ENCODE measurements at places on chromosomes 1 and 21. TPM values are rescaled to one million over a fixed set of nuclear protein-coding genes. Genes with fewer than 3 reads are reported as not detected.

GRCh38 chr1:19656780-19657466, 7.8 kb upstream of the HTR6 start:
- DNase-seq, result no peak

DNA sequence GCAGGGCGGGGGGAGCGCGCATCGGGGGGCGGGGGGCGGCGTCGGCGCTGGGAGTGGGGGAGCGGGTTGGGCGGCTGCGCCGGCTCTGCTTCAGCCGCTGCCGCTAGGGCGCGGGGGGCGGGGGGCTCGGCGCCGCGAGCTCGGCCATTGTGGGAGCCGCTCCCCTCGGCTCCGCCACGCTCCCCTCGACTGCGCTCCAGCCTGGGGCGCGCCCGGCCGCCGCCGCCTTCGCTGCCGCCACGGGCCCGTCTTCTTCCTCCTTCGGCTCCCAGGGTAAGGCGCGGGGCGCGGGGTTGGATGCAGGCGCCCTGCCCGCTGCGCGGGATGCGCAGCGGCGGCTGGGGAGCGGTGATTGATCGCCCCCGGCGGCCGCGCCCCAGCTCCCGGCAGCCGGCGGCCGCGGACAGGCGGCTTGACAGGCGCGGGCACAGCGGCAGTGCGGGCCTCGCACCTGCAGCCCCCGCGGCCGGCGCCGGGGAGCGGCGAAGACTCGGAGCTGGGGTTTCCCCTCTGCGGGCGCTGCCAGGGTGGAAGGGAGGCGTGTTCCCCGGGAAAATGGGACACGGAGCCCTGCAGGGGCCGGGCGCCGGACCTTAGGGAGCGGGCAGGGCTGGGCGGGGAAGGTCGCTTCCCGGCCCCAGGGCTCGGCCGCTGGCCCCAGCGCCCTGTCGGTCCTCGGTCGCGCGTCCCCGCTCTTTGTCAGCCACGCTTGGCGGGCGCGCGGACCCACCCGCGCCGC, 55.3 kb downstream of the NDUFS5 start:
- DNase-seq, result peak; percentile 74

GRCh38 chr1:109847251-109847650, 63.4 kb upstream of the CSF1 start:
- no peak for DNase-seq

The RNASEL gene
- 6.7 TPM for total RNA-seq

The NTNG1 gene
- 12.4 TPM for total RNA-seq

Measured in muscle of leg (tissue), 16 donors.